Right ventricle myocardium superior (tissue), 1 donor: ENCODE measurements at places on chromosomes 13 and 19. TPM values are rescaled to one million over a fixed set of nuclear protein-coding genes. Genes with fewer than 3 reads are reported as not detected.
A peak's percentile ranks its signal among the peaks of the same experiment; 100 is the strongest.

DNA sequence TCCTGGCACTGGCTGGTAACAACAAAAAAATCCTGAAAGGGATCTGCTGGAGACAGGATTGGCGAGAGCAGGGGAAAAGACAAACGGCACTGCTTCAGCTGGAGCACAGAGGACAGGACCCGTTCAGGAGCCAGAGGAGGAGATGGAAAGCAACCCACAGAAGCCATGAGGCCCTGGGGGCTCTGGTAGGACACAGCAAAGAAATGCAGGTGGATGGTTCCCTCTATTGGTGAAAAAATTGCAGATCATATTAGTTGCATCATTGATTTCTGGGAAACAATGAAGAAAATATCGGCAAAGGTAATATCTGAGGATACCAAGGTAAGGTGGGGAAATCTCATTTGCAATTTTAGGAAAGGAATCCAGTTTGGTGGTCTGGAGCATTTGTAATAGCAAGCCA, 25.7 kb upstream of the TPP2 start:
- DNase-seq = no peak

DNA sequence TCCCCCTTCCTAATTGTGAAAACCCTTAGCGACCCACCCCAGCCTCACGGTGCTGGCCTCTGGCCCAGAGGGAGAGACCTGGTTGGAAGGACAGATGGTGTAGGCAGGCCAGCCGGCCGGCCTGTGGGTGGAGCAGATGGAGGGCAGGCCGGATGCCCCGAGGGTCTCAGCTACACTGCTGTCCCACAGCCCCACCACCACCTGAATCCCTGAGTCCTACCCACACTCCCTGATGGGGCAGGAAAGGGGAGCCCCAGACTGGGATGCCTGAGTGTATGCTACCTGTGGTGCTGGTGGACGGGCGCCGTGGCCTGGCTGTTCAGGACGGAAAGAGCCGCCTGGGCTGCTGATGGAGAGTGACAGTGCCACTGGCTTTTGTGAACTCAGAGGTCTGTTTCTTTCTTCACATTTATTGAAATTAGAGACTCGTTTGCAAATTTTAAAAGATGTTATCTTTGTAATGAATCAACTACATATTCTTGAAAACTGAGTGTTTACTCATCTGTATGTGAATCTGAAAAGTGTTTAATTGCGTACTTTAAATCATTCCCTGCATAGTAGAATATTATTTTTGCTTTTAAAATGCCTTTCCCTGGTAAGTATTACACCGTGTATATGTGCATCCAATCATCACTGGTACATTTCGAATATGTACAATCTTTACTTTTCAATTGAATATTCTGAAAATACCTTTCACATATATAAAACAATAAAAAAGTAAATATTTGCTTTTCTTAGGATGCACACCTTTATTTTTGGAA, 35.7 kb downstream of the TFDP1 start:
- DNase-seq = peak; percentile 29

GRCh38 chr13:21175656-21176214, 617 bp downstream of the SKA3 start:
- DNase-seq = no peak

GRCh38 chr19:9729162-9729561, 39.4 kb downstream of the ZNF846 start:
- no peak for DNase-seq

ZNF729 gene
- total RNA-seq = not detected

TEKTIP1 gene
- total RNA-seq = 0.46 TPM
